IMR-90 (cell line): ENCODE measurements at places on chromosomes 12 and 14. TPM values are rescaled to one million over a fixed set of nuclear protein-coding genes. Genes with fewer than 3 reads are reported as not detected.

PPFIA2 gene
- 0.29 TPM in 1 of 2 replicates, not detected in the other for polyA plus RNA-seq

LRRIQ1 gene
- polyA plus RNA-seq, result 0.05 TPM in 1 of 2 replicates, not detected in the other

GCH1 gene
- 0.50 and 0.74 TPM in 2 replicates for polyA plus RNA-seq

FOXA1 gene
- polyA plus RNA-seq, result 0.09 and 0.31 TPM in 2 replicates

CCNK gene
- 25.0 and 38.3 TPM in 2 replicates for polyA plus RNA-seq

RIMBP2 gene
- not detected in 2 replicates for polyA plus RNA-seq

FAM181A gene
- polyA plus RNA-seq, result not detected in 2 replicates

SERPINA9 gene
- polyA plus RNA-seq, result 0.09 and 0.11 TPM in 2 replicates

TEDC1 gene
- polyA plus RNA-seq, result 6.4 and 9.4 TPM in 2 replicates

DNA sequence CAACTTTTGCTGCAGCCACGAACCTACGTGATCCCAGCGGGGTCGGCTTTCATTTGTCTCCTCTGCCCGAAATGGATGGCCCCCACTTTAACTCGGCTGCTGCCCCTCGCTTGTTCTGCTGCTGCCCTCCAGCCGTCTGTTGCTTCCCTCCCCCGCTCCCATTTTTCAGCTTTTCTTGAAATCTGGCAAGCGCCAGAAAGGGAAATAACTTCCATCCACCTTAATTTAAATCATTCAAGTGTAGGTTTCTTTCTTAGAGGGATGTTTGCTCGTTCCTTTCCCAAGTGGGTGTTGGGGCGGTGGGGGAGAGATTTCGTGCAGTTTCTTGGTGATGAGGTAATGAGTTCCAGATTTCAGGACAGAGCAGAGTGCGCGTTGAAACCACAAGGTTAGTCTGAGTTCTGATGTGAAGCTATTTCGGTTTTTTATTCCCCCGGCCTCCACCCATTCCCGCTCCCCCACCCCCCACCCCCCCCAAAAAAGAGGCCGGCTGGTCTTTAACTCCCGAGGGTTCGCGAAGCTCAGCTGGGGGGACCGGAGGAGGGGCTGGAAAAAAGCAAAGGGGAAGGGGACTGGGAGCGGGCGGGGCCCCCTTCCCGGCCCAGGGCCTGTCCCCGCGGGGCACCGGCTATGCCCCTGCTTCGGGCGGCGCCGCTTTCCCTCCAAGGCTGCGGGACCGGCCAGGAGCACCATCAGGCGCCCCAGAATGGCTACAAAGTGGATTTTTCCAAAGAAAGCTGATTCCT is 2.2 kb upstream of the ZFP36L1 start:
- peak; percentile 95 for DNase-seq

DNA sequence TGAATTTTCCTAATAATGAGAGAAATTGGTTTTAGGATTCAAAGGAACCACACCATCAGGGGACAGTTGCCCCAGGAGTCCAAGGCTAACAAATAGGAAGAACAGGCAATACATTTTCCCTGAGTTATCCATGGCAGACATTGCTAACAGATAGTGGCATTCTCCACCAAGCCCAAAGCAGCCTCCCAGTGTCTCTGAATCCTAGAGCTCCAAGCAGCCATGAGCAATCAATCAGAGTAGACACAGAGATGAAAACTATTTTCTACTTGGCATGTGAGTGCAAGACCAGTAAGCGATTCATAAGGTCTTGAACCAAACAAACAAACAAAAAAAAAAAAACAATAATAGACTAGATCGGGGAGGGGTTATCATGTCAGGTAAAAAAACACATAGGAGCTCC is 515.7 kb downstream of the MED13L start:
- no peak for DNase-seq

DNA sequence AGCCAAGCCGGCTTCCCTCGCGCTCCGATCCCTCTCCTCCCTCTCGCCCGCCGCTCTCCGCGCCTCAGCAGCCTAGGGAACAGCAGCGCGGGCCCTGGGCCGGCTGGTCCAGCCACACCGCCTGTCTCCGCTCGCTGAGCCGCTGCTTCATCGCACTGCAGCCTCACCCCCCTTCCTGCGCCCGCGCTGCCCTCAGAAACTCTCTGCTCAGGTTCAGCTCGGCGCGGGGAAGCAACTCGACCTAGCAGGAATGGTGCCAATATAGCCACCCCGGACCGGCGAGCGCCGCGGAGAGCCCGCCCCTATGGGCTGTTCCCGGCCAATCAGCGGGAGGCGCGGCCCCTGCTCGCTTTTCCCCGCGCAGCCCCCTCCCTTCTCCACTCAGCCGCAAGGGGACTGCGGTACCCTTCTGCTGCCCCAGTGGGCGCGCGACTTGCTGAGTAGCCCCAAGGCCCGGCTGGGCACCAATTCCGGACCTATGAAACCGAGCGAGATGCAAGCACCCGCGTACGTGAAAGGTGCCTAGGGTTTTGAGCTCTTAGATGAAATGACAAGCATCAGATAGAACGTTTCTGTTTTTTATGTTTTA is at the start of gene ADAMTS20:
Gene ADAMTS20 (minus strand): TSS at position 233 of the 589 bp plus-strand sequence. CDS start 282 bp downstream, outside the sequence.
- peak; percentile 3 for DNase-seq

GRCh38 chr12:97267594-97268202 is 194.9 kb upstream of the RMST start:
- DNase-seq, result no peak

- DNase-seq, result no peak
Observed at GRCh38 chr12:124179936-124180607, 114.8 kb upstream of the RFLNA start.

DNA sequence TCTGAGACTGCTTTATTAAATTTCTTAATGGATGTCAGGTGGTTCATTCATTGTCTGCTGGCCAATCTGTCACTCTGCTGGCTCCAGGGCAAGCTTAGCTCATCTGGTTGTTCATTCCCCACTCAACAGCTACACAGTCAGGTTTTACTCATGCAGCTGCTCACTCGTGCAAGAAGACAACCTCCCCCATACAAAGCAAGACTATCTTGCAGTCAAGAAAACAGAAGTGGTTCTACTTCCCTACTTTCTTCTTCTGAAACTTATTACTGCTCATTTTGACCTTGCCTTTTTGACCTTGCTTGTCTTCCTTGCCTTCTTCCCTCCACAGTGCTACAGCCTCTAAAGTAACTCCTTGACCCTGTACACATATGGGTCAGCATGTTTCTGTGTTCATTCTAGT is 277.9 kb downstream of the SSPN start:
- peak; percentile 51 for DNase-seq

GRCh38 chr12:19070341-19070740 is 59.2 kb upstream of the PLEKHA5 start:
- DNase-seq, result no peak

DNA sequence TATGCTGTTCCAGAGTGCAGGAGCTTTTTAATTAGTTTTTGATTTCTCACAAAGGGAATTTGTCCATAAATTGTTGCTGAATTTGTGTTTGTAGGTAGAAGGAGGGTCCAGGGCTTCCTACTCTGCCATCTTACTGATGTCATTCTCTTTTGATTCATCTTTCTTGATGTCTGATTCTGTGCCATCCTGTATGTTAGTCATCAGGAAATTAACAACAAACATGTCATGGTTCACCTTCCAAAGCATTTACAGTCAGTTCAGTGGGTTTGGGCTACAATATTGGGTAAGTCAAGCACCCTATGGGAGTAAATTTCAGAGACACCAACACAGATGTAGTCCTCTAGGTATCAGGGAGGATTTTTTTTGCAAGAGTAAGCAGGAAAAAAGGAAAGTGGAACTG is 135.2 kb upstream of the SLC38A2 start:
- DNase-seq, result no peak

GRCh38 chr12:104682790-104683279 is 226.1 kb downstream of the CHST11 start:
- no peak for DNase-seq

DNA sequence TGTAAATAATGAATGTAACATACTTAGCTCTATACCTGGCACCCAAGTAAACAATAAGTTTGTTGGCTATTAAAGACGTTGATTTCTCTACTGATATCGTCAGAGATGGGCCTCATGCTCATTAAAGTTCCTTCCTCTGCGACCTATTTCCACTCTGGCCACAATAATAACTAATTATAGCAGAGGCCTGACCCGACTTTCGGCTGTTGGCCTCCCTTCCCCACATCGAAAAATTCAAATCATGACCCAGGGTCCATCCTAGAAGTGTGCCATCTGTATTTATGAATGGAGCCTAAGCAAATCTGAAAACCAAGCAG is 321 bp upstream of the USP30 start:
- DNase-seq, result no peak
